Stimulated activated CD8-positive, alpha-beta memory T cell treated with anti-CD3 and anti-CD28 coated beads, Interleukin-4, amount 100 ng/mL, for 1 hour (primary cell): ENCODE measurements at places on chromosomes 1 and 21.

DNA sequence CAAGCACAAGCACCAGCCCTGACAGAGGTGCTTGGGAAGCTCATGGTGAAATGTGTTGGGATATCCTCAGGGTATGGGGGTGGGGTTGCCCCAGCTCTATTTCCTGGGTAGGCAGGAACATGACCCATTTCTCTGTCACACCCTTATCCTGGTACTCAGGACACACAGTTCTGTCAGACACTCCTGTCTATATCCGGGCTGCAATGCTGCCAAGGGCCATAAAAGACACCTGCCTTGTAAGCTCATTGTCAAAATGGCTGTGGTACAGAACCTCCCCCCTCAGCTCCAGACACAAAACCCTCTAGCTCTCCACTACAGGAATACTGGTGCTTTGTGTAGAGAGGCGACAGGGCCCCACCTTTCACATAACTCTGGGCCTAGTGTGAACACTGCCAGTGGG, 636.7 kb downstream of the PLA2G4A start:
- DNase-seq, result no peak

- no peak for DNase-seq
Observed at GRCh38 chr1:92192246-92192645, 25.5 kb upstream of the C1orf146 start.

GRCh38 chr1:100597061-100597741, 59.3 kb downstream of the GPR88 start:
- no peak for DNase-seq

- no peak for DNase-seq
Observed at GRCh38 chr21:38930066-38930465, 124.3 kb downstream of the ETS2 start.

DNA sequence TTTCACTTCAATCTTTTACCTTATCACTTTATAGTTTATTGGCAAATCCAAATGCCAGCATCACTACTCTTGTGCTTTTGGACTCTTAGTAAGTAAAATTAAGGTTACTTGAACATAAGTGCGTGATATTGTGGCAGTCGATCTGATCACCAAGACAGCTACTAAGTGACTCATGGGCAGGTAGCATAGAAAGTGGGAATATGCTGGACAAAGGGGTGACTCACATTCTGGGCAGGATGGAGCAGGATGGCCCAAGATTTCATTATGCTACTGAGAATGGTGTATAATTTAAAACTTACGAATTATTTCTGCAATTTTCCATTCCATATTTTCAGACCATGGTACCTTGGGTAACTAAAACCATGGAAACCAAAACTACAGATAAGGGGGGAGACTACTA, 120.2 kb downstream of the ROR1 start:
- DNase-seq, result no peak

GRCh38 chr1:185400052-185400451, 83.0 kb upstream of the IVNS1ABP start:
- DNase-seq, result no peak

GRCh38 chr1:38044221-38045215, 2.1 kb downstream of the POU3F1 start:
- DNase-seq, result no peak

GRCh38 chr21:30072496-30072895, 94.1 kb downstream of the CLDN17 start:
- DNase-seq, result no peak

DNA sequence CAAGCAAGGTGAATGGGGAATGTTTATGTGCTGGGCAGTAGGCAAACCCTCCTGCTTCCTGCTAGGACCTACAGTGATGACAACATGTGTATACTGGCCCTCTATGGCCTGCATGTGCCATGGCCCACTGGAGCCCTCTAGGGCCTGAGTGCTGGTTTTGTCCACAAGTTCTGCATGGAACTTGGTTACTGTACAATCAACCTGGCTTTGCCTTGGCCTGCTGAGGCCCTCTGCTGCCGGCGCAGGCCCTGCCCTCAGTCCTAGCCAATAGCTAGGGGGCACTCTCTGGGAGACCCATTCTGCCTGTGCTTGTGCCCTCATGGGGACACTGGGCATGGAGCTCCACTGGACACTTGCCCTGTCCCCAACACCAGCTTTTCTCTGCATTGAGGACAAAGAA, 138.6 kb upstream of the NGF start:
- DNase-seq, result no peak

GRCh38 chr1:16155537-16156410, at the start of gene EPHA2:
Gene EPHA2 (minus strand): TSS chr1:16156069. CDS start chr1:16155932, 137 bp downstream.
- no peak for DNase-seq

- DNase-seq, result no peak
Observed at GRCh38 chr1:36796106-36796590, 238.2 kb downstream of the GRIK3 start.

DNA sequence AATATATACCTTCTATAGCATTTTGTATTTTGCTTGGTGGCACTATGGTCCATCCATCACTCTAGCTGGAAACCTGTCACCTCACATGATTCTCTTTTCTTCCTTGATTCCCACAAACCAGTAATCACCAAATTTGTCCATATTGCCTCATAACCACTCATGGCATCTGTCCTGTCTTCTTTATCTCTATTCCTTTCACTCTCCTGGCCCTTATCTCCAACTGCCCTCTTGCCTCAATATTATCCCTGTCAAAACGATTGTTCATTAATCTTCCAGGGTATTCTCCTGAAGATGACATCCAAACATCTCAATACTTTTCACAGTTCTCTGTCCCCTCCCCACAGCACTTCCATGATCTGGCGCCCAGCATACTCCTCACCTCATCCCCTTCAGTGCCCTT, 46.1 kb downstream of the WDR64 start:
- no peak for DNase-seq

DNA sequence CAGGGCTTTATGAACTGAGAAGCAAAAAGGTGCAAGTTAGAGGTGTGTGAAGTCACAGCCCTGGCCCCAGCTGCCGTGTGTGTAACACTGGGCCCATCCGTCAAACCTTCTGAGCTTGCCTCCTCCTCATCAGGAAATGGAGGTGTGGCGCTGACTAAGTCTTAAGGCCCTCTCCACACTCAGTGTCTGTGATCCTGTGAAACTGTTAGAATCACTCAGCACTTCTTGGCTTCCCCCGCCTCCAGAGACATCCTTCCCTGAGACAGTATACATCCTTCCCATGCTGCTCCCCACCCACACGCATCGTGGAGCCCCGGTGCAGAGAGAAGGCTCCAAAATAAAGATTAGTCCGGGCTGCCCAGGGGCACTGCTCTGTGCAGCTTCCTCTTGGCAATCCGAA, 33.3 kb downstream of the LRP8 start:
- no peak for DNase-seq

DNA sequence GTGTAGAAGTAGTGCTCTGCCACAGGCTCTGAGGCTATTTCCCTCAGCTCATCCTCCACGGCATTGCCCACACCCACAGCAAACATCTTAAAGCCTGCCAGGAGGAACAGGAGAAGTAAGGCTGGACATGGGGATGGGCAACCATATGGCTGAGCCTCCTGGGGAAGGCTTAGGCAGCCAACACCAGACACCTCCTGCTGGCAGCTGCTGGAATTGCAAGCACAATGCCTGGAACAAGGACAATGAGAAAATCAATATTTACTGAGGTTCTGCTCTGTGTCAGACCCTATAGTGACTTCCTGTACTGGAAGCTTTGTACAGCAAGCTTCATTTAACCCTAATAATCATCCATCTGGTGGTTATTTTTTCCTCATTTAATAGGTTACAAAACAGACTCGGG, 8.2 kb downstream of the MATN1 start:
- DNase-seq, result no peak

DNA sequence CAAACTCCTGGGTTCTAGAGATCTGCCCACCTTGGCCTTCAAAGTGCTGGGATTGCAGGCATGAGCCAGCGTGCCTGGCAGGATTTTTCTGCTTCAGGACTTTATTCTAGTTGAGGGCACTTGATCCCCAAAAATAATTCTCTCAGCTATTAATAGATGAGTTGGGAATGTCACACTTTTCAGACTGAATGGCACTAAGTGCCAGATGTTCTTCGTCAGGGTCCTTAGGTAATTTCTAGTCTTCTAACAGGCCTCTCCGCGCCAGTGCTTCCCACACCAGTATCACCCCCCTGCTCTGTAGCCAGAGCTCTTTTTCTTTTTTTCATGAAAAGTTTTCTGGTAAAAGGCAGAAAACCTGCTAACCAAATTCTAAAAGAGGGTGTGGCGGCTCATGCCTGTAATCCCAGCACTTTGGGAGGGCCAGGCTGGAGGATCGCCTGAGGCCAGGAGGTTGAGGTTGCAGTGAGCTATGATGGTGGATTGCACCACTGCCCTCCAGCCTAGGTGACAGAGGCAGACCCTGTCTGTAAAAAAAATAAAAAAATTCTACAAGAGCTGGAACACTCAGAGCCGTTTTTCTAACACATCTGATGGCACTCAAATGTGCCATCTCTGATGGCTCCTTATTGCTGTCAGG, 6.1 kb upstream of the SARS1 start:
- no peak for DNase-seq

GRCh38 chr1:76066394-76066793, 8.2 kb upstream of the ST6GALNAC3 start:
- DNase-seq, result no peak

GRCh38 chr1:55057956-55058298, 18.6 kb downstream of the PCSK9 start:
- no peak for DNase-seq
